Mesendoderm (in vitro differentiated cells): ENCODE measurements at places on chromosomes 5 and 9.

GRCh38 chr5:78364005-78364404 is 3.6 kb downstream of the SCAMP1 start:
- no peak for DNase-seq

DNA sequence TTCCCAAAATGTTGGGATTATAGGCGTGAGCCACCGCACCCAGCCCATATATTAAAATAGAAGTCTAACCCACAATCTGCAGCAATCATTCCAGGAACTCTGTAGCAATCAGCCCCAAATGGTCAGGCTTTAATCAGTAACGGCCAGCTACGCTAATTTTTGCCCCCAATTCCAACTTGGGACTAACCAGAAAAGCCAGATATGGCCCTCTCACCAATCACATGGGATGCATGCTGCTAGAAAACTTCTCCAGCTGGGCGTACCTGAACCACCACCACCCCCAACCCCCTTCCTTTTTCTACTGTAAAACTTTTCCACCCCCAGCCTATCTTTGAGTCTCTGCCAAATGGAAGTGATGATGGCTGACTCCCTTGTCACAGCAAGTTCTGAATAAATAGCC is 4.1 kb downstream of the SUSD1 start:
- no peak for DNase-seq

GRCh38 chr5:6176102-6176693 is 202.1 kb downstream of the MED10 start:
- DNase-seq = no peak

DNA sequence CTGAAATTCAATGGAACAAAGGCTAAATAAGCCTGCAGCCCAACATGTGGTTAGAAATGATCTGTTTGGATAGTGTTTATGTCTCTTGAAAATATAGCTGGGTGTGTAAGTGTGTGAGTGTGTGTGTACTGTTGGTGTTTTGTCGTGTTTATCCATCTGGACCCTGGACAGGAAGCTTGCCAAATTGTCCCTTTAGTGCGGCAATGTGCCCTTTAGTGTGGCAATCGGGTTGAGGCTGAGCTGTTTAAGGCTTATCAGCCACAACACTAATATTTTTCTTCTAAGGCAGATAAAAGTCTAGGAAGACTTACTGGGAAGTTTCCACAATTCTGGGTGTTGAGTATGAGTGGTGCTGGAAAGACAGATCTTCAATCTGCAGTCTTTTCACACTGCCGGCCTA is 180.2 kb downstream of the YTHDC2 start:
- no peak for DNase-seq

DNA sequence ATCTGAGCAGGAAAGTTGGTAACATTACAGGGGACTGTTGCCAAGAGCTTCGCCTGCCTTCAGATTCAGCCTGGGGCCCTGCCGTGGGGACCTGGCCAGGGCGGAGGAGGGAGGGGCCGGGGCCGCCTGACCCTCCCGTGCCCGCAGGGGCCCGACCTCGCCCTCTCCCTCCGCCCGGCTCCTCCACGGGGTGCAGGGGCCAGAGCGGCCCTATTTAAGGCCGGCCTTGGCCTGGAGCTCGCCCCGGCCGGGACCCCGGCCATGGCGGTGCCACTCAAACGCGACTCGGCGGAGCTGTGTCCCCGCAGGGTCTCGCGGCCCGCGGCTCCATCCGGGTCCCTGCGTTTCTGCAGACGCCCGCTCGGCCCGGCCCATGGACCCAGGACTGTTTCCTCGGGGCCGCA is 757 bp downstream of the TMEM250 start:
- no peak for DNase-seq

- no peak for DNase-seq
Measured at GRCh38 chr5:74020503-74020902, 394.5 kb downstream of the ARHGEF28 start.

- DNase-seq = peak; percentile 60
Measured at GRCh38 chr5:50808406-50808805, 142.0 kb downstream of the PARP8 start.

DNA sequence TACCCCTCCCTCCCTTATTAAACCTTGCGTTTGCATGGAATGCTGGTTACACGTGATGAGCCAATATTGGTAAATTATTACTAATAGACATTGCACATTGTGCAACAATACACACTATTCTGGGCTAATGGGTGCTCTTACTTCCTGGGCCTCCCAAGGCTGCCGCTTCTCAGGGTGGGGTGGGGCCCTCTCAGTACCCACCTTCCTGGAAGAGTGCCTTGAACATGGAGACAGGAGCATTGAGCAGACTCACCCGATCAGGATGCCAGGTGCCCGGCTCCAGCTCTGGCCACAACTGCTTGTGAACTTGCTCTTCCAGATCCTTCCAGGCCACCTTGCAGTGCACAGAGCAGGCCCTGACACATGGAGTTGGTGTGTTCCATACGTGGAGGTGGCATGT is 24.7 kb upstream of the CEP72 start:
- DNase-seq = no peak

GRCh38 chr5:57834829-57835608 is 352.4 kb upstream of the ACTBL2 start:
- DNase-seq = peak; percentile 85

- no peak for DNase-seq
Measured at GRCh38 chr5:60208716-60209115, 315.2 kb upstream of the PDE4D start.

DNA sequence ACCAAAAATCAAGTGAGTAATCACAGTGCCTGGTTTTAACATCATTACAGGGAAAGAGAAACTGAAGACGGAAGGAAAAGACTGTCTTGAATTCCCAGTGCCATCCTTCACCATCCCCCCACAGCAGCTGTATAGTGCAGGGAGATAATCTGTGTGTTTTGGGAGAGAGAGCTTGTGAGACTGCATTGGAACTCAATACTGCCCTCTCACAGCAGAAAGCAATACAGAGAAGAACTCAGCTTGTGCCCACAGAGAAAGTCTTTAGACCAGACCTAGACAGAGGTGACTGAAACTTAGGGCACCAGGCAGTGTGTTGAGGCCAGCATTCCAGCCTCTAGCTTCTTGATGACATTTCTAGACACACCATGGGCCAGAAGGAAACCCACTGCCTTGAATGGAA is 754.7 kb upstream of the CDH6 start:
- peak; percentile 40 for DNase-seq

DNA sequence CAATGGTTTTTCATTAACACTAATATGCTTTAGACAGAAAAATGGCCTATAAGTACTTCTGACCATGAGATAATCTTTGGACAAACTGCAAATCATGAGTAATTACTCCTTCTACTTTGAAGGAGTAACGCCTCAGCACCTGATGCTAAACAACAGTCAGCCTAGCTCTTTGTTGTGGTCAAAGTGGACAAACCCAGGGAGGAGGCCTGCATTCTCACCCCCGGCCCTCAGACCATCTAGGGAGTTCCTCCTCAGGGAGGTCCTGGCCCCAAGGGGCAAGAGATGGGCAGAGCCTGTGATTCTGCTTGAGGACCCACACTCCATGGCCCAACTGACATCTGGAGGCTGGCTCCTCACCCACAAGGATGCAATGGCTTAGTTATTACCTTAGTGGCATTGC is 48.2 kb upstream of the ANGPTL2 start:
- DNase-seq = no peak

GRCh38 chr5:104652271-104652861 is 1089.8 kb upstream of the NUDT12 start:
- peak; percentile 60 for DNase-seq
